A172 (cell line): ENCODE measurements at places on chromosomes 6 and 20. TPM values are rescaled to one million over a fixed set of nuclear protein-coding genes. Genes with fewer than 3 reads are reported as not detected.
A peak's percentile ranks its signal among the peaks of the same experiment; 100 is the strongest.

The PLA2G7 gene
- total RNA-seq = not detected in 2 replicates

The IL17A gene
- not detected in 2 replicates for total RNA-seq

The DLK2 gene
- total RNA-seq = 0.81 and 3.0 TPM in 2 replicates

The DEFB116 gene
- not detected in 2 replicates for total RNA-seq

The ENPP4 gene
- not detected in 2 replicates for total RNA-seq

The GPR6 gene
- not detected in 2 replicates for total RNA-seq

The NUP43 gene
- total RNA-seq = 103 and 115 TPM in 2 replicates

- DNase-seq = no peak
Measured at GRCh38 chr20:64077094-64077493, 2.2 kb downstream of the RGS19 start.

DNA sequence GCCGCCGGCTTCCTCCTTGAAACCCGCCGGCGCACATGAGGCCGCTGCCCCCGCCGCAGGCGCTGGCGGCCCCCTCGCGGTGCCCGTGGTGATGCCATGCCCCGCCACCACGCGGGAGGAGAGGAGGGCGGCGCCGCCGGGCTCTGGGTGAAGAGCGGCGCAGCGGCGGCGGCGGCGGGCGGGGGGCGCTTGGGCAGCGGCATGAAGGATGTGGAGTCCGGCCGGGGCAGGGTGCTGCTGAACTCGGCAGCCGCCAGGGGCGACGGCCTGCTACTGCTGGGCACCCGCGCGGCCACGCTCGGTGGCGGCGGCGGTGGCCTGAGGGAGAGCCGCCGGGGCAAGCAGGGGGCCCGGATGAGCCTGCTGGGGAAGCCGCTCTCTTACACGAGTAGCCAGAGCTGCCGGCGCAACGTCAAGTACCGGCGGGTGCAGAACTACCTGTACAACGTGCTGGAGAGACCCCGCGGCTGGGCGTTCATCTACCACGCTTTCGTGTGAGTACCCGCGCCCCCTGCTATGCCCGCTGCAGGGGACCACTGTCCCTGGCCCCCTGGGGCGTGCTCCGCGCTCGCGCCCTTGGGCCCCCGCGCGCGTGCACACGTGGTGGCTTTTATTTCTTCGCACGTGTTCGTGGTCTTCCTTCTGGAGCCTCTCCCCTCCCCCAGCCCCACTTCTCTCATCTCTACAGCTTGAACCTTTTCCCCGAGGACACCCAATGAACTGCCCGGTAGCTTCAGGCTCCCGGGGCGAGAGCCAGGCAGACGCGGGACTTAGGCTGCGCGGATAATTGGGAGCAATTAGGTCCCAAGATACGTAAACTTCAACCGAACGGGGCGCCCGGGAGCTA is 453 bp downstream of the KCNQ5 start:
- DNase-seq = peak; percentile 11

GRCh38 chr20:51108638-51109363 is 85.9 kb upstream of the KCNG1 start:
- DNase-seq = no peak

DNA sequence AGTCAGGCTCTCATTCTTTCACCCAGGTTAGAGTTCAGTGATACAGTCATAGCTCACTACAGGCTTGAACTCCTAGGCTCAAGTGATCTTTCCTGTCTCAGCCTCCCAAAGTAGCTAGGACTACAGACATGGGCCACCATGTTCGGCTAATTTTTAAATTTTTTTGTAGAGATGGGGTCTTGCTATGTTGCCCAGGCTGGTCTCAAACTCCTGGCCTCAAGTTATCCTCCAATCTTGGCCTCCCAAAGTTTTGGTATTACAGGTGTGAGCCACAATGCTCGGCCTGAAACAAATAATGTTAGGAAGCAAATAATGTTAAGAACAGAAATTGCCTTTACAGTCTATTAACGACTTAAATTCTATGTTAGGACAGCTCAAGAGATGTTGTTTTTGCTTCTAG is 1.8 kb upstream of the UBR2 start:
- DNase-seq = no peak

GRCh38 chr6:157965387-157965786 is 16.3 kb upstream of the SYNJ2 start:
- no peak for DNase-seq

GRCh38 chr20:6660441-6660840 is 107.0 kb upstream of the BMP2 start:
- no peak for DNase-seq

DNA sequence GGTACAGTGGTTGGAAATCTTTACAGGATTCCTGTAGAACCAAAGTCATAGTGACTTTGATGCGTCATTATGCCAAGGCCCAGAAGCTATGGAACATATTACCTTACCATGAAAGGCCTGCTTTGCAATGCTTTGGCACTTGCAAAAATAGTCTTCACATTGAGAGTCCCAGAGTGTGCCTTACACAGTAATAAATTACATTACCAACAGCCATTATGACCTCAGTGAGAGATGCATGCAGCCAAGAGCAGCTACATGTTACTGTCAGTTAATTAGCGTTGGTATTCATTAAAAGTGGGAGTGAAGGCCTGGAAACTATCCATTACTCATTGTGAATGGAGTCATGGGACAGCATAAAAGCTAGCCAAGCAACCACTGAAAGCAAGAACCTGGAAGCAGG is 39.2 kb upstream of the HDDC2 start:
- no peak for DNase-seq

GRCh38 chr6:22102671-22103070 is 194.2 kb downstream of the PRL start:
- DNase-seq = no peak

DNA sequence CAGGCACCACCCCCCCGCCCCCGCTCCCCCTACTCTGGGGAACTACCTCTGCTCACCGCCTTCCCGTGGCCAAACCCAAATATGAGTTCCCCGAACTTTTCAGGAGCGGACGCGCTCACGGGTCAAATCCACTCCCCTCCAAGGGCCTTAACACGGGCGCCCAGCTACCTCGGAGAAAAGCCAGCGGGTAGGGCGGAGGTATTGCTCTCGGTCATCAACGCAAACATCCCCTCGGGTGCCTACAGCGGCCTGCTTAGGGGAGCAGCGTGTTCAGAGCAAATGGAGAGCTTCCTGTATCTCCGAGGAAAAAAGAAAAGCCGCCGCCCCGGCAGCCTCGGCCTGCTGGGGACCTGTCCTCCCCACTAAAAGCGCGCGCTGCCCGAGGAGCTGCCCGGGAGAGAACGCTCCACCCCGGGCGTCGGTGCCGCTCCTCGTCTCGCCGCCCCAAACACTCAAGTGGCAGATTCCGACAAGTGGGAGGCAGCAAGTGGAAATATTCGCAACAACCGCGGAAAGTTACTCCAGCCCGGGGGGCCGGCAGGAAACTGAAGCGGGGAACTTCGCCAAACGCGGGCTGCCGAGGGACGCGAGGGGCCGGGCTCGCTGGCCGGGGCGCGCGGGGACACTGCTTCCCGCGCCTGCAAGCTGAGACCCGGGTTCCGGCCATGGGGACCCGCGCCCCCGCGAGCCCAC is 699 bp downstream of the PTPRT start:
- DNase-seq = no peak

DNA sequence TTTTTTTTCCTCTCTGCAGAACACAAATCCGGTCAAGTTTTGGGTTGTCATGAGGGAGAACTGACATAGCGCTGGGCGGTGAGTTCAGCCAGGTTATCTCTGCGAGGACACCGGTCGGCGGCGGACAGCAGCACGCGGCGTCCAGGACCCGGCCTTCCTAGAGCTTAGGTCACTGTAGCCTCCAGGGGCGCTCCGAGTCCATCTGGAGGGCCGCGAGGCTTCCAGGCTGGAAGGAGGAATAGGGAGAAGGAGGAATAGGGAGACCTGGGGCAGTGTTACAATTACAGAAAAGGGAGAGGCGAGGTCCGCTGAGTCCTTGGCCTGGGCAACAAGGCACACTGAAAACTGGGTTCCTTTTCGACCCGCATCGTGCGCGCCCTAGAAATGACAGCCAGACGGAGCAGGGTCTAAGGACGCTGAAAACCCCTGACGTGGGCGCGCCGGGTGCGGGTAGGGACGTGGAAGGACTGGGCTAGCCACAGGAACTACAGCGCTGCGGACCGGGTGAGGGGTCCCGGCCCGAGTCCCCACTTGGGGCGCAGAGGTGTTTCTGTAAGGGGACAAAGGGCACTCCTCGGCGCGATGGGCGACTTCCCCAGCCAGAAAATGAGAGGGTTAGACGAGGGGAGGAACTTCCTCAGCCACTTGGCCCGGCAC is 536 bp upstream of the FNDC1 start:
- DNase-seq = no peak

DNA sequence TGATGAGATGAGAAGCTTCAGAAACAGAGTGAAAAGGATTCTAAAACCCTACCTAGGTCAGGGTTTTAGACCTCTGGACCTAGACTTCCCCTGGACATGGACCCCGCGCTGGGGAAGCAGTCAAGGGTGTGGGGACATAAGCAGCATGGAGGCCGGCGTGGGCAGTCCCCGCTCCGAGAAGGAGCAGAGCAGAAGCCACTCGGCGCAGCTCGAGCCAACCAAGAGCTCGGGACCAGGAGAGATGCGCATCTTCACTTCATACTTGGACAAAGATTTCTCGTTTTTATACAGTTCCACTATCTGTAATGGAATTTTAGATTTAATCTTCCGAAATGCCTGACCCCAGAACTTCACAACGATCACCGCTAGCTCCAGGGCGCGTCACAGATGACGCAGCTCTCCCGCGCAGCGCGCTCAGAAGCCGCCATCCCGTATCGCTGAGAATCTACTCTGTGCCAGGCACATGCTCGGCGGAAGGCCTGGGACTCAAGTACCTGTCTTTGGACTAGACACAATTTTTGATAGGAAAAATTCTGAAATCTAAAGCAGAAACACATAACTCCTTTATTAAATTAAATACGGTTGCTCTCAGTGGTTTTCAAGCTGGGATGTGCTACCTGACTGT is 60.3 kb downstream of the WDR27 start:
- no peak for DNase-seq

- no peak for DNase-seq
Measured at GRCh38 chr20:8808202-8808535, 260.7 kb upstream of the PLCB4 start.

- no peak for DNase-seq
Measured at GRCh38 chr6:110488606-110489190, 12.3 kb upstream of the SLC22A16 start.

DNA sequence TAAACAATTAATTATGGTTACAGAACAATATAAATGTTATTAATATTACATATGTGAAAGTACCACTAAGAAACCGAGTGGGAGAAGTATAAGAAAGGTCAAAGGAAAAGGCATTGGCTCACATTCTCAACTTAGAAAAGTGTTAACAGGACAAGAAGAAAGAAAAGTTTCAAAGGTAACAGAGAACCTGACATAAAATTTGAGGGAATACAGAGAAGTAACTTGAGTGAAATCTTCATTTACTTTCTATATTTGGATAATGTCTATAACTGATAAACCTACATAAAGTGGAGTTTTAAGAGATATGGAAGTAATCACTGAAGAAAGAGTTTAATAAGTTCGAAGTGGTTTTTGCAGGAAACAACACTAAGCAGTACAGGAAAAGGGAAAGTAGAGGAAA is 30.1 kb downstream of the REPS1 start:
- no peak for DNase-seq

- DNase-seq = no peak
Measured at GRCh38 chr6:157893238-157893637, 70.2 kb downstream of the SNX9 start.

DNA sequence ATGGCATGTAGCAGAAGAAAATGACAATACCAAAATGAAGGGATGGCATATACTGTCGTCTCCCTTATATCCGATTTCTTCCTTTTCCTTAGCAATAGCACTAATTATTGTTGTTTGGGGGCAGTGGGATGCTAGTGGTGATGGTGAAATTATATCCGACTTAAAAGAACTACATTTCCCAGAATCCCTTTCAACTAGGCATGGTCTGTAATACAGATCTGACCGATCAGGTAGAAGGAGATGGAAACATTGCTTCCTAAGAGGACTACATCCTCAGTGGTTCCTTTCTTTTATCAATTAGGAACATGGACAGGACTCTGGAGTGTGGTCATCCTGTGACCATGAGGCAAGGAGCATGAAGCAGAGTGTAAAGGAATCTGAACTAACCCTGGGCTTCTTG is 532.6 kb downstream of the CBLN4 start:
- no peak for DNase-seq

DNA sequence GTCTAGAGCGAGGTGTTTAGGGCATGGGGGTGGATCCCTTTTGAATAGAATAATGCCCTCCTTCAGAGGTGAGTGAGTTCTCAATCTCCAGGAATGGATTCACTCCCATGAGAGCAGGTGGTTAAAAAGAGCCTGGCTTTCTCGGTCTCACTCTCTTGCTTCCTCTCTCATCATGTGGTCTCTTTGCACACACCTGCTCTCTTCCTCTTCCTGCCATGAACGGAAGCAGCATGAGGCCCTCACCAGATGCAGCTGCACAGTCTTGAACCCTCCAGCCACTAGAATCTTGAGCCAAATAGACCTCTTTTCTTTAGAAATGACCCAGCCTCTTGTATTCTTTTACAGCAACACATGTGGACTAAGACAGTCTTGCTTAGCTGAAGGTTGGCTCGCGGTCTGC is 119.3 kb downstream of the BMP7 start:
- DNase-seq = no peak

DNA sequence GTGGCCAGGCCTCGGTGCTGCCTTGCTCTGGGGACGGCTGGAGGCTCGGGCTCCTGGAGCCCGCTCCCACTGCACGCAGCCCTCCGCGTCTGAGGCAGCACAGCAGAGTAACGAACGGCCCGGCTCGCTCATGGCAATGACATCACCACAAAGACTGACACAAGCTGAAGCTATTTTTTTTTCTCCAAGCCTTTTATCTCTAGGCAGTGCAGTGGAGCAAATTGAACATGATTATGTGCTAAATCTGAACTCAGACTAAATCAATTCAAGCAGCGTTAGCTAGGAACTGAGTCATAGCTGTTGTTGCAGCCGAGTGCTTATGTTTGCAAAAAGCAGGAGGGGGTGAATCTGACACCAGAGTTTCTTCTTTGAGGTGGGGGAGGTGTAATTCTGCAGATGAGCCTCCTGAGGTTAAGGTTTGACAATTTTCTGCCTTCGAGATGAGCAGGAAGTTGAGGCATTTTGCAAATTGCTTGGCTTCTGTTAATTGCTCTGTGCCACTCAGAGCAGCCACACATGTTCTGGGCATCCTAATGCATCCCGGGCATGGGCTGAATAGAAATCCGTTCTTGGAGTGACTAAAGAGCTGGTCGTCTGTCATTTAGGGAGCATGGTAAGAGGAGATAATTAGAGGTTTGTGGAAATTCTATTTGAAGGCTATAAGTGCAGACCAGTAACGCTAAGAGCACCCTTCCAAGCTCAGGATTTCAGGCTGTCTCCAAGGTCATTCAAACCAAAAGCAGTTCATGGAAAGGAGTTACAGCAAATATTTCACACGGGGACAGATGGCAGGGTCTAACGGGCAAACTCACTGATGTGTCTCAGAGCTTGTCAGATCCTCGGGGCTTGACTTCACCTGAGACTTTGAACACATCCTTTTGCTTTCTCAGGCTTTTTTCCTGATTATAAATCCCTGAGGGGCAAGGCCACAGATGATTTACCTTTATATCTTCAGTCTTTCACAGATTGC is 155.1 kb upstream of the ENPP5 start:
- DNase-seq = no peak

DNA sequence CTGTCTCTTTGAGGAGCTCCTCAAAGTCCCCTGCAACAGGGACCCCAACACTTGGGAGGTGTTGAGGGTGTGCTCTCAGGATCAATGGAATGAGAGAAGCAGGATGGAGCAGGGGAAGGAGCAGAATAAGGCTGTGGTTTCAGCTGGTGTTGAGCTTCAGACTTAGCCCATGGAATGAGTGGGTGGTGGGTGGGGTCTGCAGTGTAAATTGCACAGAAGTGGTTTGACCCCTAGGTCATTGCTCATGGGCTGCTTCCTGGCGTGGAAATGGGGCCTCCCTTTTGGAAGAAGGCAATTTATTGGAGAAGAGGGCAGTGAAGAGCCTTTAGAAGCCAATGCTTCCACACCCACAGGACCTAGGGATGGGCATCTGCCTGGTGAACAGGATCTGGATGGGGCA is 37.0 kb upstream of the KCNG1 start:
- DNase-seq = no peak
